Inflammatory macrophage treated with lipopolysaccharide for 4 hours (primary cell): ENCODE measurements at places on chromosomes 6 and 20.

DNA sequence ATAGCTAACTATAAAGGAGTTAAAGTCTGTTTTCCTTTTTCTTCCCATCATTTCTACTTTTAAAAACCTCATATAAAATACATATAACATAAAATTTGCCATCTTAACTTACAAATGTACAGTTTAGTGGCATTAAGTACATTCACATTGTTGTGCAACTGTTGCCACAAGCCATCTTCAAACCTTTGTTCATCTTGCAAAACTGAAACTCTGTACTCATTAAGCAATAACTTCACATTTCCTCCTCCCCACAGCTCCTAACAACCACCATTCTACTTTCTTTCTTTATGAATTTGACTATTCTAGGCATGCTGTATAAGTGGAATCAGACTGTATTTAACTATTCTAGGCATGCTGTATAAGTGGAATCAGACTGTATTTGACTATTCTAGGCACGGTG, 4.5 kb downstream of the CCDC170 start:
- DNase-seq, result peak; percentile 88

DNA sequence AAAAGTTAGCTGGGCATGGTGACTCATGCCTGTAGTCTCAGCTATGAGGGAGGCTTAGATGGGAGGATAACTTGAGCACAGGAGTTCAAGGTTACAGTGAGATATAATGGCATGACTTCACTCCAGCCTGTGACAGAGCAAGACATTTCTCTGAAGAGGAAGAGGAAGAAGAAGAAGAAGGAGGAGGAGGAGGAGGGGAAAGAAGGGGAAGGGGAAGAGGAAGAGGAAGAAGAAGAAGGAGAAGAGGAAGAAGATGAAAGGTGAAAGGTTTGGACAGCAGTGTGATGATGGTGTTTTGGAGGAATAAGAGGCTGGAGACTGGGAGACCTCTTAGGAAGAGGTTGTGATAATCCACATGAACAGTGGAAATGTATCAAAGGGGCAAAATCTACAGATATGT, 410.7 kb upstream of the JAG1 start:
- DNase-seq, result no peak

GRCh38 chr20:44075191-44075949, 111.6 kb downstream of the JPH2 start:
- DNase-seq, result peak; percentile 14

DNA sequence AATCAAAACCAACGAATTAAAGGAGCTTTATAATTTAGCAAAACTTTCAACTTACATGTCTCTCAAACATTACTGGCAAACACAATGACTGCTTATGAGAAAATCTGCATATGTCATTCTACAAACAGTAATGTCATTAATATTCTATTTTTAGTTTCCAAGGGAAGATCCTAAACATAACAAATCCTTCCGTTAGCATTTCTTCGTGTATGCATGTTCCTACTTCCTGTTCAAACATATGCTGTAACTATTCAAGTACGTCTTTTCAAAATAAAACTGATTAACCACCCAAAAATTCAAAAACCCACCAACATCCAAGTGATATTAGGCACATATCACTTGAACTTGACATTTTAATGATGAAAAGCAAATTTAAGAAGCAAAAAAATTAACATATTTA, 131.3 kb downstream of the HACE1 start:
- no peak for DNase-seq

DNA sequence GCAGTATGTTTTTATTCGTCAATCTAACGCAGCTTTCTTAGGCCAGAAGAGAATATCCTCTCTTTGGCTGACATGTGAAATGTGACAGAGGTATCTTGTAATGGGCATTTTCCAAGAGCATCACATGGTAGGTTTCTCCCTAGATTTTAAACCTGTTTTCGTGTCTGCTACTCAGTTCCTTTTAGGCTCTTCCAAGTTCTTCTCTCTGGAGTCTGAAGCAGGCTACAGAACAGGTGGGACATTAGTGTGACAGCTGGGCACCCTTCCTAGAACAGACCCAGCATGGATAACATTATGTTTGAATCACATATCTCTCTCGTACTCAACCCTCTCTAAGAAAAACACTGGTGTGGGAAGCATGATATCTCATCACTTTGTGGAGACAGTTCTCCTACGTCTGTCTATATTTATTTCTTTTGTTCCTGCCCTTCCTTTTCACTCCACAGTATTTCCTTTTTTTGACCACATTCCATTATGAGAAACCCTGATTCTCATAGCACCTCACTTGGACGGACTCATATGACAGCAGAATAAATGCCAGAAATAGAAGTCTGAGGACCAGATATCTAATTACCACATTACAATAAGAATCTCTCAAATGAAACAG, 263.4 kb downstream of the NKAIN2 start:
- no peak for DNase-seq
